Activated T-helper 1 cell treated with anti-CD3 and anti-CD28 coated beads, Interleukin-2, amount 50 U/mL, for 16 hours (primary cell): ENCODE measurements at places on chromosomes 3 and 15.

DNA sequence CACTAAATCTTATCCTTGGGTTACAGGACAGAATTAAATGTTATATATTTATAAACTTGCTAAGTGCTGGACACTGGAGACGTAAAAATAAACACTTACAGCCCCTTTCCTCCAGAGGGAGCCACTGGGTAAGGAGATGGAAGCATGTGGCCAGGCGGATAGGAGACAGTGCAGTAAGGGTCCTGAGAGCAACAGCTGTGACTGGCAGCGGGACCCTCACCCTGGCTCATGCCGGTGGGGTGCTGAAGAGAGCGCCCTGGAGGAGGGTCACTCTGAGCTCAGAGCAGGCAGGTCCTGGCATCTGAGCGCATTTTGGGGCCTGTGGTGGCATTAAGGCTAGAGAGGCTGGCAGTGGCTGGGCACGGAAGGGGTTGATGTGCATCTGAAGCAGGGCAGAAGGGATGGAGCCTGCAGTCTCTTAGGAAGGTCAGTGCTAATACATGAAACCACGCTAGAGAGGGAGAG lies 16.0 kb downstream of the SEC61A1 start:
- no peak for DNase-seq

GRCh38 chr15:80068578-80068977 lies 9.1 kb downstream of the ZFAND6 start:
- no peak for DNase-seq

GRCh38 chr3:72154391-72155335 lies 369.7 kb upstream of the PROK2 start:
- no peak for DNase-seq

DNA sequence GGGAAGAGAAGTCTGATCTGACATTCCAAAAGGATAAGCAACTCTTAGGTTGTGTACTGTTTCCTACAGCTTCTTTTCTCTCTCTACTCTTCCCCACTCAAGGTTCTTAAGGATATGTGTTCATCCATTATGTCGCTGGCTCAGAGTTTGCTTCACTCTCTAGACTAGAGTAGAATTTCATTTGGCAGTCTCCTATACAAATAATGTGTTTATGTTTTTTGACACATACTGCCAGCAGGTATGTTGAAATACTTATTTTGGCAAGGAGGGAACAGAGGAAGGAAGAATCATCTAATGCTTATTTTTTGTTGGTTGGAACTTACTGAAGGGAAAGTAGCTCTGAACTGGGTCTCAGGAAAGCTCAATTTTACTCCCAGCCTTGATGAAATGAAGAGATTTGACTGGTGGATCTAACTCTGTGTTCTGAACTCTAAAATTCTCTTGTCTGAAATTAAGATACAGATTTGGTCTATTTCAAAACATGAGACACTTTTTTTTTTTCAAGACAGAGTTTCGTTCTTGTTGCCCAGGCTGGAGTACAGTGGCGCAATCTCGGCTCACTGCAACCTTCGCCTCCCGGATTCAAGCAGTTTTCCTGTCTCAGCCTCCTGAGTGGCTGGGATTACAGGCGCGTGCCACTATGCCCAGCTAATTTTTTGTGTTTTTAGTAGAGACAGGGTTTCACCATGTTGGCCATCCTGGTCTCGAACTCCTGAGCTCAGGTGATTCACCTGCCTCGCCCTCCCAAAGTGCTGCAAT lies 7.6 kb upstream of the EMC3 start:
- DNase-seq, result no peak

- DNase-seq, result no peak
Measured at GRCh38 chr3:87076946-87077345, 86.0 kb upstream of the VGLL3 start.

GRCh38 chr3:161913786-161914389 lies 417.3 kb downstream of the OTOL1 start:
- DNase-seq, result no peak

GRCh38 chr3:126117786-126118185 lies 33.9 kb upstream of the SLC41A3 start:
- no peak for DNase-seq

GRCh38 chr3:81888914-81889557 lies 127.6 kb upstream of the GBE1 start:
- no peak for DNase-seq

DNA sequence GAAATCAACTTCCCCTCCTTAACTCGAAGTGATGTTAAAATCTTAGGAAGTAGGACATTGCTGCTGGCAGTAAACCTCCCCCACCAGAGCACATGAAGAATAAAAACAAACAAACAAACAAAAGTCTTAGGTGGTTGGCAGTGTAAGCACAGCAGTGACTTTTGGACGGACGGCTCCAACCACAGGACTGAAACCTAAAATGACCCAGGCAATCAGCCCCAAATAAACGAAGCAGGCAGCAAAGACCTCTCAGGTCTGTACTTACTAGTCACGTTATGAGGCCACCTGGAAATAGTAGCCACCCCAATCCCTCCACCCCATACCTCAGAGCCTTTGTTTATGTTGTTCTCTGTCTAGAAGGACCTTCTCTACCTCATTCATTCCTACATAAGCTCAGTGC lies 33.5 kb upstream of the HES1 start:
- DNase-seq, result no peak

DNA sequence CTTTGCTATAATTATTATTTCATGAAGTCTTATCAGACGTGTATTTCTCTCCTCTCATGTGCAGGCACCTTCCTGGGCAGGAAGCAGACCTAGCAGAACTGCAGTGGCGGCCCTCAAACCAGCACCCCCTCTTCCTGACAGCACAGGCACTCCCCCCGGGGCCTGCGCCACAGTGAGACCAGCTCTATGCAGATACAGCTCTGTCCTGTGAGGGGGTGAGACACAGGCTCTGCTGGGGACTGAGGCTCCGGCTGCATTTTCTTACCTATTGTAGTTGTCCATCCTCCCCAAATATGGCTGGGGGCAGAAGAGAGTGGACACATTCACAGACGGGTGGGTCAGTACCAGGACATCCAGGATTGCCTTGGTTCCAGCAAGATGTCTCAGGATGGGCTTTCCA lies 5.0 kb downstream of the CISH start:
- DNase-seq, result no peak

GRCh38 chr3:36520241-36521006 lies 140.1 kb downstream of the STAC start:
- no peak for DNase-seq

DNA sequence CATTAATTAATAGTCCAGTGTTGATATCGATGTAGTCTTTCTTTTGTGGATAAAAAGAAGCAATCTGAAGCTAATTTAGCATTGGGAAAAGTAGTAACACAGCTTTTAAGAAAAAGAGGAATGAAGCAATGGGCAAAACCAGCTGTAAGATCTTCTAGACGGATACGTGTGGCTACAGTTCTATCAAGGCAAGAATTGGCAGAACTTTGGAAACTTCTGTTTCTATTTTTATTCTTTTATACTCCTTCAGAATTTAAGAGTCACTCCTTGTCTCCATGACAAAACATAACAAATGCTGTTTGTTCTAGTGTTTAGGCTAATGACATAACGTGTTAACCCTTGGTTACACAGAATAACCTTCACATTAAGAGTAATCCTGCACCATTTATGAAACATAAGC lies 289.2 kb downstream of the ROBO2 start:
- DNase-seq, result no peak

DNA sequence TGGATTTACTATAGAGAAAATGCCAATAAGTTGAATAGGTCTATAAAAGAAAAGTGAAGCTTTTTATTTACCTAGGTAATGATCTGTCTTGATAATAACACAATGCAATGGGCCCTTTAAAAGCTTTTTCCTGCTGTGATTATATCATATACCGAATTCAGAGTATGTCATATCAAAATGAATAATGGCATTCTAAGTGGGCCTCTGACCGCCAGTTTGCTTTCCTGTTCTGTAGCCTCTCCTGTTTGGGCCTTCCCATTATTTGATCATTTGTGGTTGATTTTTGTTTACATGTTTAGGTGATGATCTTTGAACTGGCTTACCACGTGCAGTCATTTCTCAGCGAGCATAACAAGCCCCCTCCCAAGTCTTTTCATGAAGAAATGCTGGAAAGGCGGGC lies 14.9 kb downstream of the EIF2AK4 start:
- DNase-seq, result no peak

- no peak for DNase-seq
Measured at GRCh38 chr3:122642935-122643334, 37.7 kb upstream of the PARP14 start.

DNA sequence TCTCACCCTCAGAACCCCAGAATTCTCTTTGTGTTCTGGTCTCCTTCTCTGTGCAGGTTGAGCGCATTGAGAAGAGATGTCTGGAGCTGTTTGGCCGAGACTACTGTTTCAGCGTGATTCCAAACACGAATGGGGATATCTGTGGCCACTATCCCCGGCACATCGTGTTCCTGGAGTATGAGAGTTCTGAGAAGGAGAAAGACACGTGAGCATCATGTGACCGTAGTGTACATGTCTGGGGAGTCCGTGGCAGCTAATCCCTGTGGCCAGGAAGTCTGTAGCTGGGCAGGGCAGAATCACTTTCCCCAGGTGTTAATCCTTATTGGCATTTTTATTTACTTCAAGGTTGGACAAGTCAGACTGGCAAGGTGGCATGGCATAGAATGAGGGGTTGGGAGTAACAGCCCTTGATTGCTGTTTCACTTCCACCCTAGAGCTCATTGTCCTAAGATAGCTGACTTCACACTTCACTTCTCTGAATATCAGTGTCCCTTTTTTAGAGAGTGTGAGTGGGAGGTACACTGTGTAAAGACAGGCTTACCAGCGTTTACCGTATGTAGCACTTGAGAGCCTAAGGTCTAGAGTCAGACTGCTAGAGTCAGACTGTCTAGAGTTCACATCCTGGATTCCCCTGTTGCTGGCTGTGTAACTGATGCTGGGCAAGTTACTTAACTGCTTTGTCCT lies 4.4 kb downstream of the MTMR14 start:
- no peak for DNase-seq

DNA sequence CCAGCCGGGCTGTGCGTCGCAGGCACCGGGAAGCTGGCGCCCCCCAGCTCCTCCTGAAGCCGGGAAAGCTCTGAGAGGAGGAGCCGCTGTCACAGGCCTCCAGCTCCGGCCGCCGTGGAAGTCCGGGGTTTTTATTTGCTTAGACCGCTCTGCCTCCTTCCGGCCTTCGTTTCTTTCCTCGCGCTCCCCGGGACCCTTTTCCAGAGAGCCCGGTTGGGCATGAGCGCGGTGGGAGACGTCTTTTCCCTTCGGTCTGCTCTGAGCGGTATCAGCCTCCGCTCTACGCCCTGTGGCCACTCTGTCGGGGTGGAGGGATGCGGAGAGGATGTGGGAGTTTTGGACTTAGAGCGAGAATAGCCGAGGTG lies 559 bp downstream of the SENP5 start:
- no peak for DNase-seq

DNA sequence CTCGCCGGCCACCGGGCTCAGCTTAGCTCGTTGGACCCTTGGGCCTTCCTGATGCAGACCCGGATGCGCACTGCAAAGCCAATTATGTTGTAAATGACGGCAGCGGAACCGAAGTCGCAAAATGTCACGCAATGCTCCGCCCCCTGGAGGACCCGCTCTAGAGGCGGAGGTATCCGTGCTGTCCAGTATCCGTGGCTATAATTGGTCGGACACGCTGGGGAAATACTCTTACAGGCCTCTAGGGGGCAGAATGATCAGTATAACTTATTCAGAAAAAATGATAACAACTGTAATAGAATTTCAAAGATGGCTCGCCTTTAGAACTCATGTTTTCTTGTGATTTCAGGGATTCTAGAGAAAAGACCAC lies at the start of gene PRR23B:
TSS of gene PRR23B (minus strand) at position 59 of the 367 bp plus-strand sequence. CDS start 265 bp downstream, outside the sequence.
- no peak for DNase-seq

GRCh38 chr3:66466606-66467270 lies 34.1 kb downstream of the LRIG1 start:
- DNase-seq, result no peak

GRCh38 chr15:77975332-77976094 lies 102.0 kb downstream of the TBC1D2B start:
- DNase-seq, result no peak

DNA sequence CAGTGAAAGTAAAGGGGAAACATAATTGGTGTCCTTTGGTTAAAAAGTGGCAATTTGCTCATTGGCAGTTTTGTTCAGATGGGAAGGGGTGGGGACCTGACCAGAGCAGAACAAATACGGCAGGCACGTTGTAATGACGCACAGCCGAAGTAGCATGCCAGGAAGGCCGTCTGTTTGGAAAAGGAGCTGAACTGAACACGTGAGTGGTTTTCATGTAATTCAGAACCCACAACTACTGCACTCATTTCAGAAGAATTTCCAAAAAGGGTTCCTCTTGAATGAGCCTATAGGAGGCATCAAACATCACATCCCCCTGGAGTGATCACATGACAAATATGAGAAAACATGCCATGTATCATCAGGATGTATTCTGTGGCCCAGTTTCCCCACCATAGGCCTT lies 42.9 kb upstream of the LMCD1 start:
- no peak for DNase-seq

DNA sequence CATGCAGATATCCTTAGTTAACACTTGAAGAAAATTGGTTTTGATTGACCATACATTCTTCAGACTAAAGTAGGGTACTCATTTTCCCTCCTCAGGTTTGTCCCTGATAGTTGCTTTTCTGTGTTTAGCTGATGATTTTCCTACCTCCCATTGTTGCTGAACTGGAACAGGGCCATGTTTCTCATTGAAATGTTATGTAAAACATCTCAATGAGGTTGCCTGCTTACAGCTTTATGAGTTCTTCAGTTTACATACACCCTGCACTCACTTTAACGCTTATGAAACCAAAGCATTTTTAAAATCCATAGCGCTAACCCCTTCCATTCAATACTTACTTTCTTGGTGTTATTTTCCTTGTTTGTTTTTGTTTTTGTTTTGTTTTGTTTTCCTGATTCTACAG lies 61.9 kb downstream of the HMG20A start:
- DNase-seq, result no peak

- DNase-seq, result no peak
Measured at GRCh38 chr15:69798481-69799250, 299.1 kb downstream of the TLE3 start.

DNA sequence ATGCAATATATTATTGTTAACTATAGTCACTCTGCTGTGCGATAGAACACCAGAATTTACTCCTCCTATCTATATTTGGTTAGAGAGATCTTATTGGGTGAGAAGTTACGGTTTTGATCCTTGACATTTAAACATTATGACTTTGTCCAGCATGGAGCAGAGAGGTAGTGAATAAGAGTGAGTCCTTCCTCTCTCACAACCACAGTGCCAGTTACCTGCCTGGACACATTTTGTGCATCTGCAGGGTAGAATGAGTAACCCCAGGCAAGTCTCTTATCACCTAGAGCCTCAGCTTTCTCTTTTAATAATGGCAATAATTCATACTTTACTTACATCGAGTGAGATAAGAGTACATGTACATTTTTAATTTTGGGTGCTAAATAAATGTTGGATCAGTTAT lies 24.1 kb downstream of the KAT2B start:
- no peak for DNase-seq

DNA sequence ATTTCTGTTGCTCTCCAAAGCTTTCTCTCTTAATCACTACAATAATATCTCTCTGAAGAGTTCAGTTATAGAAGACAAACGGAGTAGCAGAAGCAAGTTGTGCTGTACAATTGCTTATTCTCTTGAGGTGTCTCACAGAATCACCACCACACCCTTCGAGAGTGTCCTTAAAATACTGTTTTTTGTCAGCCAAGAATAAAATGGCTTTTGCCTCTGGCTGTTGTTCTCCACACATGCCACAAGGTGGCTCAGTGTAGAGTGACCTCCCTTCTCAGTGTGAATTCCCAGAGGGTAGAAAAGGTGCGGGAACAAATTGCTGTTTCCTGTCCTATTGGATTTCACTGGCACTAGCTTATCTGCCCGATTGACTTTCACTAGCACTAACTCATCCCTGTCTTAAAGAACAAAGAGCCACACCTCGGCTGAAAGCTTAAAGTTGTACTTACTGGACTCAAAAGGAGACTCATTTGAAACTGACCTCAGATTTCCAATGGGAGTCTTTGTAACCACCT lies 134.2 kb upstream of the SATB1 start:
- peak; percentile 2 for DNase-seq

GRCh38 chr3:128170866-128171516 lies 17.7 kb downstream of the EEFSEC start:
- DNase-seq, result no peak
